ENCODE measurements at places on chromosomes 16 and 17.

- no peak for DNase-seq
Observed at GRCh38 chr17:81863833-81864768, 3.8 kb upstream of the P4HB start.

- no peak for DNase-seq
Observed at GRCh38 chr16:13936596-13937081, 16.7 kb downstream of the ERCC4 start.

DNA sequence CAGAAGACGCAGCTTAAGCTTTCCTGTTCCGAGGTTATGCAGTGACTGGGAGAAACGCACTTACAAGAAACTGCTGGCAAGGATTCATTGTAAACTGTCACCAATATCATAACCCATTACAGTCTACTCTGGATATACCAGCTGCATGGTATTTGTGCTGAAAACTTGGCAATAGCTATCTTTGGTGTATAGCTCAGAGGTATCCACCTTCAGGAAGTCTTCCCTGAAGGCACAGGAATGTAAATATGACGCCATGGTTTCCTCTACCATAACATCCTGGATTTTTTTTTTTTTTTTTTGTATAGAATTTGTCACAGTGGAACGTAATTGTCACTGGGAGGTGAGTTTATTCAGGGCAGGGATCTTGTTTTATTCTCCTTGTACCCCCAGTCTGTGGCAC is 406.2 kb downstream of the GRIN2A start:
- DNase-seq: no peak

GRCh38 chr17:29855686-29856085 is 74.3 kb downstream of the SSH2 start:
- DNase-seq: no peak

GRCh38 chr17:27240086-27240801 is 53.7 kb upstream of the WSB1 start:
- no peak for DNase-seq

DNA sequence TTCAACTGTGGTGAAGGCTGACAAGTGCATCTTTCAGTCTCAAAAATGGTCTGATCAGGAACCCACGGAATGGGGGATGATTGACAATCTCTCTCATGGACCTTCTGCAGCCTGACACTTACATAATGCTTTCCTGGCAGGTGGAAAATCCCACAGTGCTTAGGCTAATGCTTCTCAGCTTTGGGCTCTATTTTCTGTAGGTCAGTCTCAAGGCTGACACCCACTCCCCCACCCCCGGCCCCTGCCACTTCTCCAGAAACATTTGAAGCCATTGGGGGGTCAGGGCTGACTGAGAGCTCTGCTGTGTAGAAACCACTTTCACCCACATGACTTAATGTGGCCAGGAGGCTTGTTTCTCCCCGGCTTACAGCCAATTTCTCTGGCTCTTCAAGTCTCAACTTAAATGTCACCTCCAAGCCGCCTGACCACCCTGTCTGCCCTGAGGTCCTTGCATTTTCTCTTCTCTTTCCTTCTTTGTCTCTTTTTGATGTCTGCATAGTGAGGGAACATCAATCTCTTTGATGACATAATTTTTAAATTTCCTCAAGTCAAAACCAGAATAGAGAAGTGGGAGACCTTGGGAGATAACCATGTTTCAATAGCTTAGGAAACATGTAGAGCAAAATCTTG is 16.7 kb upstream of the IRF8 start:
- no peak for DNase-seq

- DNase-seq: no peak
Observed at GRCh38 chr17:15364615-15365014, 23.2 kb upstream of the TEKT3 start.

- no peak for DNase-seq
Observed at GRCh38 chr16:57884655-57885133, 82.4 kb upstream of the KIFC3 start.

- no peak for DNase-seq
Observed at GRCh38 chr17:8946071-8946470, 19.4 kb downstream of the PIK3R5 start.

- DNase-seq: no peak
Observed at GRCh38 chr17:10306585-10306984, 66.2 kb downstream of the MYH13 start.

- DNase-seq: peak; percentile 45
Observed at GRCh38 chr17:76789235-76789788, 51.4 kb downstream of the MFSD11 start.

- peak; percentile 60 for DNase-seq
Observed at GRCh38 chr17:17351901-17352781, 49.0 kb downstream of the NT5M start.

GRCh38 chr17:55601874-55602364 is 90.7 kb upstream of the SMIM36 start:
- DNase-seq: no peak
